ENCODE measurements at places on chromosomes 3 and 15.

GRCh38 chr15:34738002-34738401 lies 16.8 kb downstream of the GJD2 start:
- no peak for DNase-seq
- H3K27ac ChIP-seq, result no peak overlapping the region
- no peaks in the 10 kb centered on the region for H3K27me3 ChIP-seq
- H3K4me3 ChIP-seq, result no peak overlapping the region
- no peaks in the 10 kb centered on the region for H3K4me1 ChIP-seq

DNA sequence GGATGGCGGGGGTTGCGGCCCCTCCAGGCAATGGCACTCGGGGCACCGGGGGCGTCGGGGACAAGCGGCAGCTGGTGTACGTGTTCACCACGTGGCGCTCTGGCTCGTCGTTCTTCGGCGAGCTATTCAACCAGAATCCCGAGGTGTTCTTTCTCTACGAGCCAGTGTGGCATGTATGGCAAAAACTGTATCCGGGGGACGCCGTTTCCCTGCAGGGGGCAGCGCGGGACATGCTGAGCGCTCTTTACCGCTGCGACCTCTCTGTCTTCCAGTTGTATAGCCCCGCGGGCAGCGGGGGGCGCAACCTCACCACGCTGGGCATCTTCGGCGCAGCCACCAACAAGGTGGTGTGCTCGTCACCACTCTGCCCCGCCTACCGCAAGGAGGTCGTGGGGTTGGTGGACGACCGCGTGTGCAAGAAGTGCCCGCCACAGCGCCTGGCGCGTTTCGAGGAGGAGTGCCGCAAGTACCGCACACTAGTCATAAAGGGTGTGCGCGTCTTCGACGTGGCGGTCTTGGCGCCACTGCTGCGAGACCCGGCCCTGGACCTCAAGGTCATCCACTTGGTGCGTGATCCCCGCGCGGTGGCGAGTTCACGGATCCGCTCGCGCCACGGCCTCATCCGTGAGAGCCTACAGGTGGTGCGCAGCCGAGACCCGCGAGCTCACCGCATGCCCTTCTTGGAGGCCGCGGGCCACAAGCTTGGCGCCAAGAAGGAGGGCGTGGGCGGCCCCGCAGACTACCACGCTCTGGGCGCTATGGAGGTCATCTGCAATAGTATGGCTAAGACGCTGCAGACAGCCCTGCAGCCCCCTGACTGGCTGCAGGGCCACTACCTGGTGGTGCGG lies 1.9 kb downstream of the CHST2 start:
- H3K36me3 ChIP-seq, result no peaks in the 10 kb centered on the region
- DNase-seq, result no peak
- H3K4me3 ChIP-seq, result no peak overlapping the region

GRCh38 chr3:49421890-49422378 lies 339 bp downstream of the AMT start:
- H3K36me3 ChIP-seq, result no peaks in the 10 kb centered on the region
- H3K4me1 ChIP-seq, result peaks cover 32% of the 10 kb centered on the region
- H3K27ac ChIP-seq, result peak overlapping the region; percentile 53

DNA sequence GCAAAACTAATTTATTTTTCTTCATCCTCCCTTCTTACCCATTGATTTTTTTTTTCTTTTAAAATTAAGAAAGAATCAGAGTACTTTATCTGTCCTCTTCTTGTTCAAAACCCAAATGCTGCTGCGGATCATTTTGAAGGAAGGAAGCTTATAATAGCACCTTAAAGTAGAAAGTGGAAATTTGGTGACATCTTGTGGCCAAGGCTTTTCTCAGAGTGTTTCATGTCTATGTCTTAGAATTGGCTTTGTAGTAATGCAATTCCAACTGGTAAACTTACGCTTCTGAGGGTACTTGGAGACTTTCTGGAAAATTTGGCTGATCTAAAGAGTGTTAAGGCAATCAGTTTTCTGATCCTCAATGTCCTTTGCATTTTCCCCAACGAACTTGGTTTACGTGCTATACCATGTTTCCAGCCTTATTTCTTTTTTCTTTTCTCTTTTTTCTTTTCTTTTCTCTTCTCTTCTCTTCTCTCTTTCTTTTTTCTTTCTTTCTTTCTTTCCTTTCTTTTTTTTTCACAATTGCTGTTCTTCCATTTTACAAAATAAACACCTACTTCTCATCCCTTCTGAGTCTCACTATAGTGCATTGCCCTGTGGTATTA lies 30.7 kb downstream of the C3orf38 start:
- no peaks in the 10 kb centered on the region for H3K27me3 ChIP-seq
- peak; percentile 22 for DNase-seq
- H3K4me1 ChIP-seq, result no peaks in the 10 kb centered on the region
- no peak overlapping the region for H3K27ac ChIP-seq
- no peaks in the 10 kb centered on the region for H3K36me3 ChIP-seq

DNA sequence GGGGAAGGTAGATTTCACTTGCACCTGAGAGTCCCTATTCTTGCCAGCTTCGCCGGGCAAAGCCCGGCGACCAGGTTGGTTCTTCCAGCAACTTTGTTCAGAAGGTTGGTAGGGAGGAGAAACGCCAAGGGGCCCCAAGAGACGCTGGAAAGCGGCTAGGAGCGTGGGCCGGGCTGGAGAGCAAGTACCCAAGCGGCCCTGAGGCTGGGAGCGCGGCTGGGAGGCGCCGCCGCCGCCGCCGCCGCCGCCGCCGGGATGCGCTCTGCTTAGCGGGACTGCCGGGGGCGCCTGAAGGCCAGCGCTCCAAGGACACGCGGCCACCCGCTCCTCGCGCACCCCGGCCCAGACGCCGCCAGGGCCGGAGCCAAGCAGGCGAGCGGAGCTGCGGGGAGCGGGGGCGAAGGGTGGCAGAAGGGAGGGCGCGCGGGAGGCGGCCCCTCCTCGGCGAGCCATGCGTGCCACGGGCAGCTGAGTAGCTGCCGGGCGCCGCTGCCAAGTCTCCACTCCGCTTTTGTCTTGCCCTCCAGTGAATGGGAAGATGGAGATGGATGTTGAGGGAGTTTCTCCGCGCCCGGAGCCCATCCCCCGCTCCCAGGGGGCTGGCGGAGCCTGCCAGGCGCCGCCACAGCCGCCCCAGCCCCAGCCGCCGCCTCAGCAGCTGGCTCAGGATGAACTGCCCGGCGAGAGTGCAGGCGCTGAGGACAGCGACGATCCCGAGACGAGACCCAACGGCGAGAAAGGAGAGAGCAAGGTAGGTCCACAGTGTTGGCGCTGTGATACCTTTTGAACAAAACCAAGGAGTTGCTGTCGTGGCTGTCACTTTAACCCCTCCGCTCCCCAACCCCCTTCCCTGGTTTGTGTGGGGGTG lies 227.4 kb upstream of the AZI2 start:
- DNase-seq, result no peak
- H3K4me3 ChIP-seq, result no peak overlapping the region
- no peak overlapping the region for H3K27ac ChIP-seq
- H3K27me3 ChIP-seq, result no peaks in the 10 kb centered on the region
